Tibial artery (tissue), 4 donors: ENCODE measurements at places on chromosomes 11 and 22.

DNA sequence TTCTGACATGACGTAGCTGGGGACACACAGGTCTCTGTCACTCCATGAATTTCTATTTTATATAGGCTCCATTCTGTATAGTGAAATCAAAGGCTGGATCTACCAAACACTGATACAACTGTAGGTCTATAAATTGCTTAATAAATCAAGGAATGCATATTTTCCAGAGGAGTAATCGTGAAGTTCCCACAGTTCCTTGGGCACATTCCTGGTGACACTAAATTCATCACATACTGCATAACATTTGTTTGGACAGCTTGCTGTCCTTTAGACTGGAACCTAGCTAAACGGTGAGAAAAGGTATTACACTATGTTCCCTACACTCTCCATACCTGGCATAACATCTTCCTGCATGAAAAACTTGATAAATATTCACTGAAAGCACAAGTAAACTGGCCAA is 41.6 kb upstream of the UCP3 start:
- DNase-seq = no peak
- no peaks in the 10 kb centered on the region for H3K27me3 ChIP-seq

DNA sequence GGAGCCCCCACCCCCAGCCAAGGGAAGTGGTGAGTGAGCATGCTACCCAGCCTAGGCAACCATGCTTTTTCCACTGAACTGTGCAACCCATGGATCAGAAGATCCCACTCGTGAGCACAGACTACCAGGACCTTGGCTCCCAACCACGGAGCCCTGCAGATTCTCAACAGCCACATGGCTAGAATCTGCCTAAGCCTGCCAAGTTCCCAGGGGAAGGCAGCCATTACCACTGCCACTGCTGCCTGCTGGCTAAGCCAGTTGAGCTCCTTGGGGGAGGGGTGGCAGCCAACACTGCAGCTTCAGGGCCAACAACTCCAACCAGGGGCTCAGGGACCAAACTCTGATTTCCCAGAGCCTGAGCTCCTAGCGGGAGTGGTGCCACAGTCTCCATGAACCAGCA is 195.8 kb downstream of the DLG2 start:
- DNase-seq = no peak
- H3K4me3 ChIP-seq = no peak overlapping the region
- no peaks in the 10 kb centered on the region for H3K27me3 ChIP-seq
- peaks cover 4% of the 10 kb centered on the region for H3K36me3 ChIP-seq

GRCh38 chr22:40036591-40037225 is 42.0 kb downstream of the FAM83F start:
- no peaks in the 10 kb centered on the region for H3K27me3 ChIP-seq
- no peak overlapping the region for H3K4me3 ChIP-seq
- no peaks in the 10 kb centered on the region for H3K36me3 ChIP-seq
- H3K27ac ChIP-seq = no peak overlapping the region
- no peaks in the 10 kb centered on the region for H3K4me1 ChIP-seq
- DNase-seq = peak; percentile 45

- peak overlapping the region; percentile 86 for H3K4me3 ChIP-seq
- H3K27me3 ChIP-seq = no peaks in the 10 kb centered on the region
- H3K4me1 ChIP-seq = peaks cover 82% of the 10 kb centered on the region
- H3K27ac ChIP-seq = peak overlapping the region; percentile 92
- DNase-seq = peak; percentile 70
Observed at GRCh38 chr22:50303848-50304527, 3.5 kb downstream of the PLXNB2 start.

GRCh38 chr11:76598426-76598839 is 72.1 kb downstream of the LRRC32 start:
- no peak overlapping the region for H3K4me3 ChIP-seq
- peaks cover 16% of the 10 kb centered on the region for H3K4me1 ChIP-seq
- H3K27ac ChIP-seq = no peak overlapping the region
- H3K36me3 ChIP-seq = no peaks in the 10 kb centered on the region
- no peak for DNase-seq

GRCh38 chr11:35011389-35011788 is 95.0 kb downstream of the PDHX start:
- H3K4me1 ChIP-seq = no peaks in the 10 kb centered on the region
- no peak for DNase-seq
- H3K27ac ChIP-seq = no peak overlapping the region

DNA sequence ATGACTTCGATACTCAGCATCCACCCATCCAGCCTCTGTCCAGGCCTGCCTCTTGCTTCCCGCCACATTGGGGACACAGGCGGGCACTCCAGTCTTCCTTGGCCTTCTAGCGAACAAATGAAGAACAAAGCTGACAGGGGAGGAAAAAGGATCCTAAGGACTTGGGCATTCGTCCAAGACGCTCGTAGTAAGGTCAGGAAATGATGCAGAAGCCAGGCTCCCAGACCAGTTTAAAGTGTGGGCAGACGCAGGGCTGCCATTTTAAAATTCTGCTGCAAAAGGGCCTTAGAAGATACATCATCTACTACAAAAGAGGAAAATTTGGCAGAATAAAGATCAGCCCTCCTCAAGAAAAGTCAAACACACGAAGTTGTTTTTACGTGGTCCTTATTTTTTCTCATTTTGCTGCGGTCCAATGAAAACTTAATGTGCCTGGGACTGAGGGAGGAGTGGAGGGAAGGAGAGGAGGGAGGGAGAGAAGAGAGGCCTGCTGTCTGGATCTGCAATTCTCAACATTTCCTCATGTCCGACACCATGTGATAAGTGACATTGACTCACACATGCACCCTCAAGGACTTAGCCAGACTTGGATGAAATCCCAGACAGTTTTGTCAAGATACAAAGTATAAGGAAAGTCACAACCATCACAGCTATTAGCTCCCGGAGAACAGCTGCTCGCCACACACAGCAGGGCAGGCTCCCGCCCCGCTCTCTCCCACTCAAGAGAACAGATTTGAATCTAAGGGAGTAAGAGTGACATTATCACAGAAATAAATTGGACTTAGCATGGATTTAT is 5.7 kb downstream of the DNAL4 start:
- no peaks in the 10 kb centered on the region for H3K27me3 ChIP-seq
- peak overlapping the region; percentile 76 for H3K27ac ChIP-seq
- no peak overlapping the region for H3K4me3 ChIP-seq

DNA sequence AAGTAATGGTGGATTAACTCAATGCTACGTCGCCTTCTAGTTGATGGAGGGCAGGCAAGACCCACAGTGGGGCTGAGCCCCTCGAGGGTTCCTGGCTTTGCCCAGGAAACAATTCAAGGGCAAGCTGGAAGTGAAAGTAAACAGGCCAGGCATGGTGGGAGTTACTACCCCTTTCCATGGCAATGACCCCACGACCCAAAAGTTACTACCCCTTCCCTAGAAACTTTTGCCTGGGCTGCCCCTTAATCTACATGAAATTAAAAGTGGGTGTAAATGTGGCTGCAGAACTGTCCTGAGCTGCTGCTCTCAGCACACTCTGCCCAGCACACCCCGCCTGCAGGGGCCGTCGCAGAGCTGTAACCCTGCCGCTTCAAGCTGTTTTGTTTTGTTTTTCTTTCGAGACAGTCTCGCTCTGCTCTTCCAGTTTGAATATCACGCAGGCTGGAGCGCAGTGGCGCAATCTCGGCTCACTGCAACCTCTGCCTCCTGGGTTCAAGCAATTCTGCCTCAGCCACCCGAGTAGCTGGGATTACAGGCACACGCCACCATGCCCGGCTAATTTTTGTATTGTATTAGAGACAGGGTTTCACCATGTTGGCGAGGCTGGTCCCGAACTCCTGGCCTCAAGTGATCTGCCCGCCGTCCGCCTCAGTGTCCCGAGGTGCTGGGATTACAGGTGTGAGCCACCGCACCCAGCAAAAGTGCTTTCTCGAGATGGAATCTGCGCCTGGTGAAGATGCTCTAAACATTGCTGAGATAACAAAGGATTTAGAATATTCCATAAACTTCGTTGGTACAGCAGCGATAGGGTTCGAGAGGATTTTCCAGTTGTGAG is 5.9 kb upstream of the RNH1 start:
- H3K36me3 ChIP-seq = peaks cover 26% of the 10 kb centered on the region
- DNase-seq = no peak
- no peak overlapping the region for H3K4me3 ChIP-seq

DNA sequence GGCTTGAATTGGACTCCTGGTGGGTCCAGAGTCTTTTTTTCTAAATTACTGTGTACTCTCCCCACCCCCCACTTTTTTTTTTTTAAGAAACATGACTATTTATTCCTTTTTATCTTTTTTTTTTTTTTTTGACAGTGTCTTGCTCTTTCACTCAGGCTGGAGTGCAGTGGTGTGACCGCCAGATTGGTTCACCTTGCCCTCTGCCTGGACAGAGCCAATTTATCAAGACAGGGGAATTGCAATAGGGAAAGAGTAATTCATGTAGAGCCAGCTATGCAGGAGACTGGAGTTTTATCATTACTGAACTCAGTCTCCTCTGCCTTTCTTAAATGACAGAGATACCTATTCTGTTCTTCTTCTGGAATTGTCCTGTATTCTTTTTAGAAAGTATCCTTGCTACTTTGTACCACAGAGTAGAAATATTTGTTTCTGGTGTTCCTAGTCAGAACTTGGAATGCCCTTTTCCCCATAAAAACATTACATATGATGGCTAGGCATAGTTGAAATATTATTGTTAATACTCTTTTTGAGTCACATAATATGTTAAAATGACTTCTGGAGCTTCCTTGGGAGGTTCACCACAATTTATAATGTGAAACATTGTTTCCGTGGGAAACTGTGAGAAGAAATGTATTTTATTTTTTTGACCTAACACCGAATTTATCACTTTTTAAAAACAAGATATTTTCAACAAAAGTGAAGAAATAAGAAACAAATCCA is 95.6 kb downstream of the UVRAG start:
- H3K36me3 ChIP-seq = no peaks in the 10 kb centered on the region
- H3K27ac ChIP-seq = no peak overlapping the region
- H3K27me3 ChIP-seq = no peaks in the 10 kb centered on the region
- H3K4me3 ChIP-seq = no peak overlapping the region

DNA sequence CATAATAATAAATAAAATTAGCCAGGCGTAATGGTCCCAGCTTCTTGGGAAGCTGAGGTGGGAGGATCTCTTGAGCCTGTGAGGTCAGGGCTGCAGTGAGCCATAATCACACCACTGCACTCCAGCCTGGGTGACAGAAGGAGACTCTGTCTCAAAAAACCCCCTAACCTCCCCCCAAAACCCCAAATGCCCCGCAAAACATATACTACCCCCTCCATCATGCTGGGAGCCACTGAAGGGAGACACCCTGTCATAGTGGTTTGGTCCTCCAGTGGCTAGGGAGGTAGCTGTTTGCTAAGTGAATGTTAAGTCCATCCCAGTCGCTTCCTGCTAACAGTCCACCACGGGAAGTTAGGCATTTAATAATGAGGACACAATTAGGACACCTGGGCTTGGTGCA is 125.0 kb downstream of the ABTB2 start:
- H3K4me1 ChIP-seq = peaks cover 7% of the 10 kb centered on the region
- H3K4me3 ChIP-seq = no peak overlapping the region
- no peak for DNase-seq
- H3K27ac ChIP-seq = no peak overlapping the region
- H3K36me3 ChIP-seq = no peaks in the 10 kb centered on the region

DNA sequence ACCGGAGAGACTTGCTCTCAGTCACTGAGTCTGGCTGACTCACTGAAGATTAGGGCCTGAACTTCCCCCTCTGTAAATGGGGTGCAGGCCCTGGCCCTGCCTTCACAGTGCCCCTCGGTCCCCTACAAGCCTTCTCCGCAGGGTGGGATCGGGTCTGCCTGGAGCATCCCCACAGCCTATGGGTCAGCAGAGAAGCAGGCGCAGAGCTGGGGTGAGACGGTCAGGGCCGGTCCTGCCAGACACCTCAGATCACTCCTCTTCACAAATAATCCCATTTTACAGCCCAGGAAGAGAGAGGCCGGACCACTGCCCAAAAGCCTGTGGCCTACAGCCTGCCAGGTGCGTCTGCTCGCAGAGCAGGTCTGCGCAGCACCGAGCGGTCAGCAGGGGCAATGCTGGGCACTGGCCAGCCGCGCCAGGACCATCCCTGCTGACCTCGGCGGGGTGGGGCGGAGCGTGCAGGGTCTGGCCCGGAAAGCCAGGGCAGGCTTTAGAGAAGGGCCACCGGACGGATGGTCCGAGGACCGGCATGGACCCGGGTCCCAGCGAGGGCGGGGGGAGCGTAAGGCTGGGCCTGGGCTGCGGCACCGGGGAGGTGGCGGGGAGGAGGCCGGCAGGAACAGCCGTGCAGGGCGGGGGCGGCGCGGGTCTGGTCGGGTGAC is 522 bp upstream of the SEPTIN5 start:
- H3K36me3 ChIP-seq = no peaks in the 10 kb centered on the region
- peaks cover 16% of the 10 kb centered on the region for H3K27me3 ChIP-seq
- peak overlapping the region; percentile 75 for H3K4me3 ChIP-seq
- H3K27ac ChIP-seq = no peak overlapping the region
- peaks cover 28% of the 10 kb centered on the region for H3K4me1 ChIP-seq

- no peaks in the 10 kb centered on the region for H3K36me3 ChIP-seq
- DNase-seq = no peak
- H3K4me1 ChIP-seq = peaks cover 4% of the 10 kb centered on the region
- H3K4me3 ChIP-seq = no peak overlapping the region
- no peak overlapping the region for H3K27ac ChIP-seq
Observed at GRCh38 chr22:47280301-47280700, 517.9 kb downstream of the TBC1D22A start.

GRCh38 chr11:39917256-39917655 is 1542.2 kb downstream of the LRRC4C start:
- H3K36me3 ChIP-seq = no peaks in the 10 kb centered on the region
- DNase-seq = no peak
- H3K27ac ChIP-seq = no peak overlapping the region
- no peak overlapping the region for H3K4me3 ChIP-seq

- no peak for DNase-seq
- no peaks in the 10 kb centered on the region for H3K36me3 ChIP-seq
- H3K4me3 ChIP-seq = peak overlapping the region; percentile 11
- peaks cover 27% of the 10 kb centered on the region for H3K4me1 ChIP-seq
- peak overlapping the region; percentile 63 for H3K27ac ChIP-seq
Observed at GRCh38 chr11:13261591-13262061, 16.0 kb upstream of the BMAL1 start.

GRCh38 chr11:57491371-57492061 is 24.0 kb downstream of the SLC43A1 start:
- H3K4me1 ChIP-seq = no peaks in the 10 kb centered on the region
- no peak overlapping the region for H3K27ac ChIP-seq
- no peak for DNase-seq
- H3K27me3 ChIP-seq = no peaks in the 10 kb centered on the region
- H3K36me3 ChIP-seq = peaks cover 63% of the 10 kb centered on the region

- DNase-seq = no peak
- no peak overlapping the region for H3K27ac ChIP-seq
- H3K4me3 ChIP-seq = no peak overlapping the region
- no peaks in the 10 kb centered on the region for H3K36me3 ChIP-seq
Observed at GRCh38 chr11:120715239-120715638, 203.7 kb downstream of the GRIK4 start.
